ENCODE measurements at places on chromosomes 11 and 22. TPM values are rescaled to one million over a fixed set of nuclear protein-coding genes. Genes with fewer than 3 reads are reported as not detected.

YAP1 gene
- not detected for total RNA-seq

CARD18 gene
- total RNA-seq: not detected

PDGFD gene
- not detected for total RNA-seq

MMP26 gene
- not detected for total RNA-seq

OR51I1 gene
- total RNA-seq: not detected

LDHAL6A gene
- not detected for total RNA-seq

OVOL1 gene
- total RNA-seq: 0.55 TPM

C11orf87 gene
- total RNA-seq: not detected

SLC17A6 gene
- total RNA-seq: not detected

OR52E8 gene
- not detected for total RNA-seq

OR5J2 gene
- not detected for total RNA-seq

NEFH gene
- total RNA-seq: 1.5 TPM

WNT11 gene
- total RNA-seq: not detected

DUSP18 gene
- total RNA-seq: 8.0 TPM

MS4A1 gene
- 0.41 TPM for total RNA-seq

All from activated naive CD4-positive, alpha-beta T cell treated with anti-CD3 and anti-CD28 coated beads, Interleukin-2, amount 10 ng/mL, durations not matched to agents 5 hours and 36 hours (primary cell).